ENCODE measurements at places on chromosomes 16 and 17.
A peak's percentile ranks its signal among the peaks of the same experiment; 100 is the strongest.

GRCh38 chr17:75267153-75267410 is 3.9 kb downstream of the MIF4GD start:
- no peak for DNase-seq

GRCh38 chr17:45745601-45746494 is 38.3 kb upstream of the CRHR1 start:
- DNase-seq: no peak

DNA sequence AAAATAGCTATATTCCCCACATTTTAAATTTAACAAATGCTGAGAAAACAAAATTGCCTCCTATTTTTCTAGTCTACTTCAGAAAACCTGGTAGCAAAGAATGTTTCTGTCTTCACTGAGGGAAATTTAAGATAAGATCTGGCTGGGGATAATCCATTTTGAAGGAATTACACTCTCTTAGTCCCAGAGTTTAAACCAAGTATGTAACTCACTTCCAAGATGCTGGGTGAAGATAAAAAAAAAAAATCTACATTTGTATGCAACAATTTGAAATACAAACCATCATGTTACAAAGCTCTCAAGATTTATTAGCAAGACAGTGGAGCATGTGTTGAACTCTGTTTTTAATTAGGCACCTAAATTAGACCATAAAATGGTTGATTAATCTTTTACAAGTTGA is 5.7 kb downstream of the HS3ST3B1 start:
- DNase-seq: no peak

- no peak for DNase-seq
These were observed 2.9 kb upstream of the CPNE7 start for GRCh38 chr16:89572485-89573205.

- DNase-seq: peak; percentile 89
These were observed 2.4 kb downstream of the TANC2 start for GRCh38 chr17:62968445-62968923.

GRCh38 chr16:57348327-57348726 is 10.3 kb upstream of the CCL22 start:
- no peak for DNase-seq

DNA sequence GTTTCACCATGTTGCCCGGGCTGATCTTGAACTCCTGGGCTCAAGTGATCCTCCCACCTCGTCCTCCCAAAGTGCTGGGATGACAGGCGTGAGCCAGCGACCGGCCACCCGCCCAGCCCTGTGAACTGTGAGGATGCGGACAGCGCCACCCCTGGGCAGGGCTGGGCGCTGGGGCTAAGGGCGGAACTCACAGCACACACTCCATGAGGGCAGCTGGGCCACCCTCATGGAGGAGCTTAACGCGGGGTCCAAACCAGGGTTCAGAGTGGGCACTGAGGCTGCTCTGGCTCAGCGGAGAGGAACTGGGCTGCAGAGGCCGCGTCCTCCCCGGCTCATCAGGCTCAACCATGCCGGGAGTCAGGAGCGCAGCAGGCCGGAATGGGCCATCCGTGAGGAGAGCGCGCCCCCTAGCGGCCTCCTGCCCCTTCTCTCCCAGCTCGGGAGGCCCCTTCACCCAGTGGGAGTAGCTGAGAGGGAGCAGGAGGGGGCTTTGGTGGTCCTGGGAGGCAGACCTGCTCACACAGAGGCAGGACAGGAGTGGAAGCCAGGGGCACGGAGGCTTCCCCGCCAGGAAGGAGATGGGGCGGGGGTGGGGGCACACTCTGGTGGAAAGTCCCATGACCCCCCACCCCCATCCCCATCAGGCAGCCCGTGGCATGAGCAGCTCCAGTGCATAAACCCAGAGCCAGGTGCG is 13.8 kb downstream of the CORO7 start:
- DNase-seq: no peak

DNA sequence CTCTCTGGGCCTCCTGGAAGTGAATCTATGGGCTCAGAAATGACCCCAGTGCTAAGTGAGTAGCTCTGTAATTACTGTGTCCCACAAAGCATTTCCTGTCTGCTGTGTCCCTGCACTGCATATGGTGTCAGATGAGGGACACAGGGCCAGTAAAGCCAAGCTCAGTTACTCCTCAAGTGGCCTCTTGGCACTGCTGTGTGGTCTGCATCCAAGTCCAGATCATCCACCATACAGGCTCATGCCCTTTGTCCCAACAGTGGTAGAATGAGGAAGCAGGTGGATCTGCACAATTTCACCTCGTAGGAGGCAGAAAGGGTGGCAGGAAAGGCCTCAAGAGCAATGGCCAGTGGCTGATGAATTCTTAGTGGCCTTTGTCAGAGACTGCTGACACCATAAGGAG is 146.8 kb downstream of the SOX9 start:
- DNase-seq: peak; percentile 67

- no peak for DNase-seq
These were observed 142.4 kb downstream of the CYLD start for GRCh38 chr16:50884066-50884860.

DNA sequence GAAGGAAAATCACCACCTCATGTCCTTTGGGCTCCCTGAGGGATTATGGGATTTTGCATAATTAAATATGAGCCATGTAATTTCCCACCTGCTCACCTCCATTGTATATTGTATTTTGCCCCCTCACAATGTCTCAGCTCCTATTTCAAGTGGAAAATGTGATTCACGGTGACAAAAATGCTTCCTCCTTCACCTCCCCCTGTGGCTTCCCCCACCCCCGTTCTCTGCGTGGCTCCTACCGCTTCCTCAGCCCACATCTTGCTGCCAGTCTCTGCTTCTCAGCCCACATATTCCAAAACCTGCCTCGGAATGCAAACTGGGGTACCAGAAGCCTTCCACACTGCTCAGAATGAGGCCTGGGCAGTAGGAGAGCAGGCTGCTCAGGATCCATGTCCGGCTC is 394.5 kb upstream of the C16orf82 start:
- no peak for DNase-seq

Measured in NCI-H2029 treated with DMSO at 0.1 percent for 48 hours (cell line).